ENCODE measurements at places on chromosomes 13 and 19.

GRCh38 chr19:2550431-2551171 lies 74.7 kb downstream of the GADD45B start:
- peak; percentile 29 for DNase-seq

- no peak for DNase-seq
Measured at GRCh38 chr19:1773184-1773583, 19.9 kb downstream of the ONECUT3 start.

DNA sequence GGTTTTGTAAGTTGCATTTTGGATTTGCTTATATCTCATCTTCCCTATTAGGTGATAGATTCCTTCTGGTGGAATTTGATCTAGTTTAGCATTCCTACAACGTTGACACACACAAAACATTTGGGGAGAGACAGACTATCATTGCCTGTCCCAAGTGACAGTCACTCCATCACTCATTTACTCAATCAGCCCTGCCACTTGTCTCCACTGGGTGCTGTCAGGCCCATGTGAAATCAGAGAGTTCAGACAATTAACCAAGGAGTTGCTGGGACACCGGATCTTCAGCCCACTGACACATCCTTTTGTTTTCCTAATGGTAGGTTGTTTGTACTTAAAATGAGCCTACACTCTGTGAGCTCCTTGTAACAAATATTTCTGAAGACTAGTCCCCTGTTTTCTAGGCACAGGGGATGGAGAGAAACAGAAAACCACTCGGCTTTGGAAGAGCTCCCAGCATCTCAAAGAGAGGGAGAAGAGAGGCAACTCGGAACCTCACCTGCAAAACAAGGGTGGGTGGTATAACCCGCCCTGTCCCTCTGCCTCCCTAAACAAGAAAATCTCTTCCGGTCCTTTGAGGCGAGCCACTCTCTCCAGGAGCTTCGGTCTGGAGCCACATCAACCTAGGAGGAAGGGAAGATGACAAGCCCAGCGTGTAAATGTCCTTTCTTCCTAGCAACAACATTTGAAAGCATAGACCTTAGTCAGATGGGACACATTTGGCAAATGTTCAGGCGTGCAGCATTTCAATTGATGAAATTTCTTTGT lies 440.9 kb upstream of the KLF12 start:
- peak; percentile 80 for DNase-seq

- DNase-seq = no peak
Measured at GRCh38 chr19:40588110-40588854, 11.6 kb downstream of the SHKBP1 start.

DNA sequence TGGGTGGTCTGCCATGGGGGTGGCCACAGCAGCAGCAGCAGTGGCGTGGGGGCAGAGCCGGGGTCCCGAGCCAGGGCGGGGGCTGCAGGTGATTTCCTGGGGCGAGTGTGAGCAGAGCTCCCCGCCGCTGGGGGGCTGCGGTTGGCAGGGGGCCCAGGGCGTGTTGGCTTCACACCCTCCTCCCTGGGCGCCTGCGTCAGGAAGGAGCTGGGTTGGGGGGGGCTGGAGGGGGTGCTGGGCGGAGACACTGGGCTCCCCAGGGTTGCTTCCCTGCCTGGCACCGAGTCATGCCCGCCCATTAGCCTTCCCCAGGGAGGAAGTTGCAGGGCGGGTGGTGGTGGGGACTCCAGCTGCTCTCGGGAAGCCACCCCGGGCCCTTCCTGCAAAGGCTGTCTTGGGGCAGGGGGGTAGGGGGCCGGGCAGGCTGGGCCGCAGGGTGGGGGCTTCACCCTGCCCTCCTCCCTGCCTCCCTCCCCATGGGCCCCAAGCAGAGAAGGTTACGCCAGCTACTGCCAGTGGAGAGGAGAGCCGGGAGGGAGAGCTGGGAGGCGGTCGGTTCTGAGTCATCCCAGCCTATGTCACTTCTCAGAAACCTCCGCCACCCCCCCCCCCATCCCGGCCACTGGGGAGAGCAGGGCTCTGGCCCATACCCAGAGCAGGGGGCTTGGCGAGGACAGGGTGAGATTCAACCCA lies 4.6 kb downstream of the MIDN start:
- peak; percentile 51 for DNase-seq

- DNase-seq = peak; percentile 11
Measured at GRCh38 chr13:72643311-72643989, 84.0 kb downstream of the MZT1 start.

GRCh38 chr13:73715114-73715910 lies 418.9 kb downstream of the KLF12 start:
- no peak for DNase-seq

DNA sequence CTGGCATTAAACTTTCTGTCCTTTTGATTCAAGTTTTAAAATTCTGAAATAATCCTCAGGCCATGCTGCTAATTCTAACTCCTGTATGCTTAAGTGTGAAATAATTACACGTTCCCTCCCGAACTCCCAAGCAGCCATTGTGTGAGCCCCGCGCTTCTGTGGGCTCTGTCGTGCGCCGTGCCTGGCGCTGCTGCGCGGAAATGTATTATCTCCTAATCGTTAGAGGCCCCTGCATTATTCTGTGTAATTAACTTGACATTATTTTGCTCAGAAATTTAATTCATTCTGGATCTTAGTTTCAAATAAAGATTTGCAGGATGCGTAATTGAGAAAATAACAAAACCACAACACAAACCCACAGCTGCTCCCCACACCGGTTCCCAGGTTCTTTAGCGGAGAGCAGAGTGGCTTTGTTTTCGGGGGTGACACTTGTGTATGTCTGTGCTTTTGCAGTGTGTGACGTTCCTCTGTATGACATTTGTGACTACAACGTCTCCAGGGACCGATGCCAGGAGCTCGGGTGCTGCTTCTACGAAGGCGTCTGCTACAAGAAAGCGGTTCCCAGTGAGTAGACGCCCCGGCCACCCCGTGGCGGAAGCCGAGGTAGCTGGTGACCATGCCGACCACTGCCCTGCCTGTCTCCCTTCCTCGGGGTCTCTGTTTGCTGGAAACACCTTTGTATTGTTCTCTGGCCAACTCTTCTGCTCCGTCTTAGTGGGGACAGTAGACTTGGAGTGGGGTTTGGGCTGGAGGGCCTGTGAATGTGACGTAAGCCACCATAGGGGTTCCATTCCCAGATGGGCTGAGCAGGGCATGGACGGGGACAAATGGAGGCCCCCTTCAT lies 7.5 kb downstream of the TEX29 start:
- DNase-seq = no peak

DNA sequence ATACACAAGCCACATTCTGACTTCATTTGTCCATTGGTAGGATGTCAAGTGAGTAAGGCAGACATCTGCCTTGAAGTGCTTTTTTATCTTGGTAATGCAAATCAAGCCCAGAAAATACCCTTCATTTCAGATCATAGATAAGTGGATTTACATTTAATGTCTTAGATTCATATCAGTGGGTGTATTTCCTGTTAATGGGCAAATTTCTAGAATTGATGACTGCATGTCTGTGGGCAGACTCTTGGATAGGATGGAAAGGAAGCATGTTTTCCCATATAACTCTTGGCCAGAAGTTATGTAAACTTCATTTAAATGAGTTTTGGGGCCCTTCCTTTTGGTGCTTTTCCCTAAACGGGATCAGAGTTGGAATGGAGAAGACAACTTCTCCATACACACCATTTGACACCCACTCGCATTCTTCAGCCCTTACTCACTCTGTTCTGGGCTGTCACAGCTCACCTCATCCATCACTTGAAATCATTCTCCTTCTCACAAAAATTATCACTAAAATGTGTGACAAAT lies 154.6 kb downstream of the FLT1 start:
- DNase-seq = no peak

GRCh38 chr19:3471954-3472655 lies 8.2 kb downstream of the SMIM24 start:
- no peak for DNase-seq

DNA sequence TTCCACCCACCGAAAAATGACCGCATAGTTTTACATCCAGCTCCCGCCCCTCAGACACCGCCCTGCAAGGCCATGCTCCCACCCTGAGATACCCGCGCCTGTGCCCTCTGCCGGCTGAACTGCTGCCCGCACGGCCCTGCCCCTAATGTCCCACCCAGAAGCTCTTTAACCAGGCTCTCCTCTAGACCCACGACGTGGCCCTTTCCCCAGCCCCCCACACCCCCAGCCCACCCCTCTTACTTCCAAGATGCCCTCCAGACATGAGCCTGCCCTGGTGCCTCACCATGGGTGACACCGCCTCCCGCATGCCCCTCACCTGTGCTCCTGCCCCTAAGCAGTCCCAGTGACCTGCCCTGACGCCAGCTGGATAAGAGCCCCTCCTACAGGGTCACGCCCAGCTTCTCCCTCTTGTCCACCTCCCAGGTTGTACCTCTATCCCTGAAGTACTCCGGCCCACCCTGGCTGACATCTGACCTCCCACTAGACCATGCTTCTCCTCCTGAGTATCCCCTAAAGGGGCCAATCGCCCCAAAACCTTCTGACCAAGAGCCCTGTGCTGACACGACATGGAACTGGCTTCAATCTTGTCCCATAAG lies 51.2 kb downstream of the COLGALT1 start:
- DNase-seq = no peak

GRCh38 chr13:110206185-110206584 lies 100.8 kb downstream of the COL4A1 start:
- DNase-seq = no peak

DNA sequence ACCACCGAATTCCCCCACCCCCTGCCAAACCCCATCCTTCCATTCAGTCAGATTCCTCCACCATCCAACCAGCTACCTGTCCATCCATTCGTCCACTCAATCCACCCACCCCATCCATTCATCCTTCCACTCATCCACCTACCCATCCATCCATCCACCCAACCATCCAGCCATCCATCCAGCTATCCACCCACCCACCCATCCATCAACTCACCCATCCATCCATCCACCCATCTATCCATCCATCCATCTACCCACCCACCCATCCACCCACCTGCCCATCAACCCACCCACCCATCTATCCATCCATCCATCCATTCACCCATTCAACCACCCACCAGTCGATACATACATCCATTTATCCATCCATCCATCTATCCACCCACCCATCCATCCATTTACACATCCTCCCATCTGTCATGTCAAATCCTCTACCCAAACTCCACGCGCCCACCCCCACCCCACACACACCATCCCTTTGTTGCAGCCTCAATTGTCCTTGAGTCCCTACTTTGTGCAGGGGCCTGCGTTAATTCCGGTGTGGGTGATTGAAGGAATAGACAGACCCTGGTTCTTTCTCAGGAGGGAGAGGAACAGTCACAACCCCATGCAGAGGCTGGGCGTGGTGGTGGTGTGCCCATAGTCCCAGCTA lies 5.3 kb upstream of the SLC5A5 start:
- DNase-seq = no peak

GRCh38 chr13:103078158-103078557 lies 11.9 kb upstream of the SLC10A2 start:
- DNase-seq = no peak

DNA sequence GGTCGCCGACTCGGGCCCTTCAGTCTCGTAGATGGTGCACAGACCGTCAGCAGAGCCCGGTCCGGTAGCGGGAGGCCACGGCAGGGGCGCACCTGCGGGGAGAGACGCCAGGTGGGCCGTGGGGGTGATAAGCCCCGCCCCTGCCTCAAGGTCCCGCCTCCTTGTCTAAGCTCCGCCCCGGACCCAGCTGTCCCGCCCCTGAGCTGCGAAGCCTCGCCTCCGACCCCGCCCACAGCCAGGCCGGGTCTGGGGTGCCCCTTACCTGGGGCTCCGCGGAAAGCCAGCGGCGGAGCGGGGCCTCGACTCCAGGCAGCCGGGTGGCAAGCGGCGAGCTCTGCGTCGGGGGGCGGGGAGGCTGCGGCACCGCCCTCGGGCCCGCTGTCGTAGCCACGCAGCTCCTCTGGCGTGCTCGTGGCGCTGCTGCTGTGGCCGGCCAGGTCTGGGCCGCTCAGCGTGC lies 4.7 kb downstream of the PRR36 start:
- DNase-seq = no peak

GRCh38 chr13:34011552-34012085 lies 193.7 kb downstream of the RFC3 start:
- peak; percentile 91 for DNase-seq

- no peak for DNase-seq
Measured at GRCh38 chr13:85332615-85333014, 466.6 kb downstream of the SLITRK6 start.

DNA sequence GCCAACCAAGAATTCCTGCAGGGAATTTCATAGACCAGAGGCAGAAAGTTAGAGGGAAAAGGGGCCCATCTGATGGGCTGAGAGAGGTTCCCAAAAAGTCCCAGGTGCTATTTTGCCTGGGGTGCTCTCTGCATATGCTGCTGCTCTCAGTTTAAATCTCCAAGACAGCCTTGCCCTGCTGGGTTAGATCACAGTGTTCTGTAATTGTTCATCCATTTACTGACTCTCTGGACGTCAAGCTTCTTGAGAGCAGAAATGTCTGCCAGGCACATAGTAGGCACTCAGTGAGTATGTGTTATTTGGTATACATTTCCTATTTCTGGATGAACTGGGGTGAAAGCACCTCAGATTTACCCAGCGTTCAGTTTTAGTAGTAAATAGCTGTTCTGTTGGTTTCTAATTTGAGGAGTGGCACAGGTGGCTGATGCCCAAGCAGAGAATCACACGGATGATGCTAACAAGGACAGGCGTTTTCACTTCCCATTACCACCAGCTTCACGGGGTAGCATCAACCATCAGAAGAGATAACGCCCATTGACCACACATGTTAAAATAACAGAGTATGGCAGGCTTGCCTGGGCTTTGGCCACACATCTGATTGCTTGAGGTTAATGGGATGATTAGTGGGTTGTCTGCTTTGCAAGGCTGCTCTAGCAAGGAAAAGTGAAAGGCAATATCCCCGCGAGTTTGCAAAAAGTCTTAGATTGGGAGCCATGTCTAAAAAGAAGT lies 161.1 kb downstream of the SLC7A1 start:
- DNase-seq = no peak

DNA sequence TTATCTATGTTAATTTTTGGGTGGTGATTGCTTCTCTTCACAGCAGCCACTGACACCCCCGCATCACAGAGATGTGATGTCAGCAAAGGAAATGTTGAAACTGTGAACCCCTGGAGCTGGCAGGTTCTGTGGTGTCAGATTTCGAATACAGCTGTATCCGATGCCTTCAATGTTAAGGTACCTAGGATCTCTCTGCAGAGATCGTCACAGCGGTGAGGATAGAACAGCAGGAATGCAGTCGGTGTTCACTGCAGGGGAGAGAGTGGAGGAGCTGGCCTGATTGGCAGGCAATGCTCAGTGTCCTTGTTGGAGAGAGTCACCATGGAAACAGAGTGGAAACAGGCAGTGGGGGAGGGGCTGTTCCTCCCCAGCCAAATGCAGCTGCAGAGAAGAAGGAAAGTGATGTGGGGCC lies 79.5 kb upstream of the ZNF835 start:
- no peak for DNase-seq

- DNase-seq = no peak
Measured at GRCh38 chr13:111919286-111919685, 147.7 kb upstream of the SOX1 start.

GRCh38 chr19:50534478-50534877 lies 20.8 kb upstream of the ASPDH start:
- DNase-seq = no peak

GRCh38 chr13:23443878-23444277 lies 10.4 kb upstream of the SACS start:
- peak; percentile 53 for DNase-seq

DNA sequence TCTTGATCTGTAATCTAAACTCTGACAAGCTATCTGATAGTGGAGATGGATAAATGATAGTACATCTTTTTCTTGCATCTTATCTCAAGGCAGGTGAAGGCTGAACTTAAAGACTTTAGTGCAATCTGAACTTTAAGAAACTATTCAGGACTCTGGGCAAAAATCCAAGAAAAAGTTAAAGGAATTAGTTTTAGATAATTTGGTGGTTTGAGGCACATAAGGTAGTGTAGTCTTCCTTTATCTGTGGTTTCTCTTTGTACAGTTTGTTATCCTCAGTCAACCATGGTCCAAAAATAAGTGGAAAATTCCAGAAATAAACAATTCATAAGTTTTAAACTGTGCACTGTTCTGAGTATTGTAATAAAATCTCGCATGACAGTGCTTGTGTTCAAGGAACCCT lies 172.9 kb downstream of the UGGT2 start:
- no peak for DNase-seq

Data from NCI-H1092 treated with DMSO at 0.1 percent for 48 hours (cell line).